ENCODE measurements at places on chromosomes 2 and 18.

DNA sequence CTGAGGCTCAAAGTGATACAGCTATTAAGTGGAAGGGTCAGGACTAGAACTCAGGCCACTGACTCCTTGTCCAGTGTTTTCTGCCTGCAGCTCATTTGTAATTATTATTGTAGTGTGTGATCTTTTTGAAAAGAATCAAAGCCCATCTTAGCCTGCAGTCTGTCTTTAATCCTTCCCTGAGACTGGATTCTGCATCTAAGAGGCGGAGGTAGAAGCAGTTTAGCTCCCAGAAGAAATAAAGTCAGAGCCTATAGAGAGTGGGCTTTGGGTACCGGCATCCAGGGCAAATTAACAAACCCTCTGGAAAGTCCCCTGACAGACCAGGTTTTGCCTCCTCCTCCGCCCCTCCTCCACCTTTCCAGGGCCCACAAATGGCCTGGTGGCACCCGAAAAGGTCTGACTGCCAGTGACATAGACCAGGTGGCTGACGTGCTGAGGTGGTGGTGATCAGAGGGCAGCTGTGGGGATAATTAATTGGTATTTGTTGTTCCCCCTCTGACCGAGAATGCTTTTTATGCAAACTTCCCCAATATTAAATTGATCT lies 2.2 kb upstream of the RAX start:
- peaks cover 20% of the 10 kb centered on the region for H3K4me1 ChIP-seq
- no peaks in the 10 kb centered on the region for H3K36me3 ChIP-seq
- peaks cover 99% of the 10 kb centered on the region for H3K27me3 ChIP-seq
- no peak overlapping the region for H3K4me3 ChIP-seq

DNA sequence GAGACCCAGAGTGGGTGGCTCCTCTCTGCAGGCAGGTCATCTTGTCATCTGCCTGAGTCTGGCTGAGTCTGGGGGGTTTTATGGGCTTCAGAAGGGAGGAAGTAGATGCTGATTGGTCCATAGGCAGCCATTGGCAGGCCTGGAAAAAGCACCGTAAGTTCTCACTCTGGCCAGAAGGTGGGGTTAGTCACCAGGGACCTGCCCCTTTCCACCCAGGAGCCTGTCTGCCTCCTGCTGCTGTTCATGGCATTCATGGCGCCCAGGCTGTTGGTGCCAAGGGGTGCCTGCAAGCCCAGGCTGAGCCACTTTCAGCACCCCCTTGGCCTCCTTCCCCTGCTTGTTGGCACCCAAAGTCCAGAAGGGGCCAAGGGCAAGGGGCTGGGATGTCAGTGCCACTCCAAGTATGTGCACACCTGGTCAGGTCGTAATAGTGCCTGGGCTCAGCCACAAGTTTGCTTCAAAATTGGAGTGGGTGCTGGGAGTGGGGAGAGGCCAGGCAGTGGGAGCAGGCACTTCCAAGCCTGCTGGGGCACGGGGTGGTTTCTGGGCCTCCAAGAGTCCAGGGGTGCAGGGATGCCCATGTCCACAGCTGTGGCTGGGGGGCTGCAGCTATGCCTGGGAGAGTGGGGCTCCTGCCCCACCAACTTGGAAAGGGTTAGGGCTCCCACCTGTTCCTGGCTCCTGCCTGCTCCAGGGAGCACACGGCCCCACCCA lies 178.1 kb downstream of the FAM210A start:
- DNase-seq = no peak
- no peak overlapping the region for H3K4me3 ChIP-seq
- no peaks in the 10 kb centered on the region for H3K27me3 ChIP-seq
- H3K27ac ChIP-seq = no peak overlapping the region
- no peaks in the 10 kb centered on the region for H3K36me3 ChIP-seq

- no peak overlapping the region for H3K27ac ChIP-seq
- H3K4me3 ChIP-seq = no peak overlapping the region
- DNase-seq = no peak
- H3K36me3 ChIP-seq = no peaks in the 10 kb centered on the region
- no peaks in the 10 kb centered on the region for H3K27me3 ChIP-seq
Observed at GRCh38 chr2:203797712-203798111, 69.9 kb upstream of the CTLA4 start.

GRCh38 chr2:233756429-233757081 lies 3.5 kb upstream of the UGT1A1 start:
- H3K27ac ChIP-seq = no peak overlapping the region
- DNase-seq = no peak
- no peak overlapping the region for H3K4me3 ChIP-seq
- H3K36me3 ChIP-seq = no peaks in the 10 kb centered on the region
- no peaks in the 10 kb centered on the region for H3K4me1 ChIP-seq

- DNase-seq = no peak
- H3K27me3 ChIP-seq = peaks cover 19% of the 10 kb centered on the region
- no peak overlapping the region for H3K4me3 ChIP-seq
- H3K4me1 ChIP-seq = no peaks in the 10 kb centered on the region
- H3K36me3 ChIP-seq = no peaks in the 10 kb centered on the region
- no peak overlapping the region for H3K27ac ChIP-seq
Observed at GRCh38 chr2:16303761-16304160, 361.9 kb downstream of the CYRIA start.

GRCh38 chr2:237160271-237160919 lies 74.7 kb downstream of the COPS8 start:
- DNase-seq = no peak
- peaks cover 47% of the 10 kb centered on the region for H3K4me1 ChIP-seq
- H3K4me3 ChIP-seq = no peak overlapping the region
- H3K36me3 ChIP-seq = no peaks in the 10 kb centered on the region

DNA sequence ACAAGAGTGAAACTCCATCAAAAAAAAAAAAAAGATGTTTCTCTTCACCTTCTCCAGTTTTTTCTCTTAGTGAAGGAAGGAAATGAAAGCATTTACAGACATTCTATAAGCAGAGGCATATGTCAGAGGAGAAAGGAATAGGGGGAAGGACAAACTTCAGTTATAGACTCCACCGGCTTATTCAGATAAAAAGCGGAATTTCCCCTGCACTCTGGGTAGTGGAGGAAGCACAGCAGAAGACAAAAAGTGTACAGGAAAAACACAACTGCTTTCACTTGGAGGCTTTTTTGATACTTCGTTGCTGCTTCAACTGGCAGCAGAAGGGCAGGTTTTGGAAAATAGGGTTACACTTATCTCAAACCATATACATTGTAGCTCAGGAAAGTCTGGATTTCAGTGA lies 3.2 kb upstream of the MGAT4A start:
- peak overlapping the region; percentile 77 for H3K27ac ChIP-seq
- H3K4me1 ChIP-seq = peaks cover 5% of the 10 kb centered on the region
- no peak overlapping the region for H3K4me3 ChIP-seq
- no peaks in the 10 kb centered on the region for H3K27me3 ChIP-seq

DNA sequence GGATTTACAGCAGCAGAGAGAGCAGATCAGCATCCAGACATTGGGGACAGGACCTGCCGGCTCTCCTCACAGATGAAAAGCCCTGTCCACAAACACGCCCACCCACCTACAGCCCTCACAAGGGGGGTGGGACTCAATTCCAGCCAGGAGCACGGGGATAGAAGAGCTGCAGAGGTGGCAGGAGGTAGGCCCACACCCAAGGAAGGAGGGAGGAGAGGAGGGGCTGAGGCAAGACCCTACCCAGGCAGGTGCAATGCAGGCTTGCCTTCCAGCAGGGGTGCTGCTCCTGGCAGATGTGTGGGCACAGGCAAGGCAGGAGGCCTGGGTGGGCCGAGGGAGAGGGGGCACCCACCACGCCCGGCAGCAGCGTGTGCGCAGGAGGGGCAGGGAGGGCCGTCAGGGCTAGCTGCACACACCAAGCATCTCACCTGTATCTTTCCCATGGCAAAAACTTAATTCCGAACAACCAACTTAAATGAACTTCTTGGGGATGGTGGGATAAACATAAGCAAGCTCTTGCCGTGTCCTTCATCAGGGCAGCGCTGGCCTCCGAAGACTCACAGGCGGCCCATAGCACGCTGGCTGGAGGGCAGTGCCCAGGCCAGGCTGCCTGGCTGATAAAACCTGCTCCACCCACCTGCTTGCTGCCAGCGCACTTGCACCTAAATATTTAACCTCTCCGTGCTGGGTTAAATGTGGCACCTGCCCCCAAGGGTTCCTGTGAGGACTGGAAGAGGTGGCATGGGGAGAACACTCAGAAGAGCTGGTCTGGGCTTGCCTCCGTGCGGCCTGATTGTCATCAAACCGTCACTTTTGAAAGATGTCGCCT lies 219.5 kb downstream of the HDAC4 start:
- no peaks in the 10 kb centered on the region for H3K27me3 ChIP-seq
- H3K36me3 ChIP-seq = peaks cover 7% of the 10 kb centered on the region
- H3K27ac ChIP-seq = no peak overlapping the region
- no peaks in the 10 kb centered on the region for H3K4me1 ChIP-seq
- H3K4me3 ChIP-seq = no peak overlapping the region

- DNase-seq = no peak
- no peaks in the 10 kb centered on the region for H3K36me3 ChIP-seq
- H3K27me3 ChIP-seq = no peaks in the 10 kb centered on the region
- no peaks in the 10 kb centered on the region for H3K4me1 ChIP-seq
Observed at GRCh38 chr2:2647141-2647541, 316.1 kb upstream of the MYT1L start.

DNA sequence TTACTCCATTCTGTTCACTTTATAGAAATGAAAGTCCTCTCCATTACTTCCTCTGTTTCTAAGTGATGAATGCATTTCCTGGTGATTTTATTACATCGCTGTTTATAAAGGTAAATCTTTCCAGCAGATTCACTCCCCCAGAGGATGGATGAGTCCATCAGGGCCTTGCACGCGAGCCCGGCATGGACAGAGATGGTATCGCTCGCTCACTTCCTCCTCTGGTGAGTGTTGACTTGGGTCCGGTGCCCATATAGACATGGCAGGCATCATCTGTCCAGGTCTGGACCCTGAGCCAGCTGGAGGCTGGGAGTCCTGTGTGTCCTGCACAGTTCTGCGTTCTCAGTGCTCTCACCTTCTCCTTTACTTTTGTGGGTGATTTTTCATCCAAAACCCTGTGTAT lies 733.6 kb upstream of the SALL3 start:
- no peak overlapping the region for H3K4me3 ChIP-seq
- DNase-seq = no peak
- no peak overlapping the region for H3K27ac ChIP-seq

GRCh38 chr18:34929336-34929780 lies 111.9 kb upstream of the MAPRE2 start:
- H3K4me3 ChIP-seq = no peak overlapping the region
- H3K4me1 ChIP-seq = no peaks in the 10 kb centered on the region
- no peaks in the 10 kb centered on the region for H3K27me3 ChIP-seq
- no peak for DNase-seq
- H3K36me3 ChIP-seq = no peaks in the 10 kb centered on the region

GRCh38 chr2:27263287-27264252 lies 723 bp upstream of the SLC30A3 start:
- H3K4me3 ChIP-seq = peak overlapping the region; percentile 67
- H3K27me3 ChIP-seq = peaks cover 83% of the 10 kb centered on the region
- DNase-seq = no peak

- H3K4me1 ChIP-seq = no peaks in the 10 kb centered on the region
- no peaks in the 10 kb centered on the region for H3K27me3 ChIP-seq
- DNase-seq = no peak
- H3K36me3 ChIP-seq = no peaks in the 10 kb centered on the region
- H3K27ac ChIP-seq = no peak overlapping the region
Observed at GRCh38 chr2:66984864-66985263, 412.3 kb upstream of the ETAA1 start.

DNA sequence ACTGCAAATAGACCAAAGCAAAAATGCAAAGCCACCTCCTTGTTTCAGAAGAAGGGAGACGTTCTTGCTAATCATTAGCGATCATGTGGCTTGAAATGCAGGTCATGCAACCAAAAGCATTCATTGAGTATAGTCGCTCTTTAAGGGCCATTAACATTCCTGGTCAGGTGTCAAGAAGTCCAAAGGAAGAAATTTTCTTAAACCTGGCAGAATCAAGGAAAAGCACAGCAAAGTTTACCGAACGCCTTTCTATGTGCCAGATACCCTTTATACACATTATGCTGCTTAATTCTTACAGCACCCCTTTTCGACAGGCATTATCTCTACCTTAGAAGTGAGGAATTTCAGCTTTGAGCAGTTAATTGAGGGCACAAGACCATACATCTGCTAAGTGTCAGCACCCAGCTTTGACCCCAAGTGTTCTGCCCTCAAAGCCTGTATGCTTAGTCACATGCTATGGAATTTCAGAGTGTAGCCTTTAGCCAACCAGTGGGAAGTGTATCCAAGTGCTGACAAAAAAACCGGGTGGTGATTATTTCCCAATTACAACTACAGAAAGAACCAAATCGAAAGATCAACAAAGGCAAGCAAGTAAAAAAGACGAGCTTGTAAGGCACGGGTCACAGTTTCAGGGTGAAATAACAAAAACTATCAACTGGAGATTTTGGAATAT lies 70.8 kb downstream of the EPHA4 start:
- no peak overlapping the region for H3K4me3 ChIP-seq
- H3K27me3 ChIP-seq = no peaks in the 10 kb centered on the region
- H3K27ac ChIP-seq = no peak overlapping the region
- no peaks in the 10 kb centered on the region for H3K36me3 ChIP-seq
- peaks cover 47% of the 10 kb centered on the region for H3K4me1 ChIP-seq

Measured in heart right ventricle (tissue), 16 donors.